Activated CD4-positive, alpha-beta T cell treated with anti-CD3 and anti-CD28 coated beads, Interleukin-2, amount 50 U/mL, for 4 hours (primary cell): ENCODE measurements at places on chromosomes 2 and 18.
A peak's percentile ranks its signal among the peaks of the same experiment; 100 is the strongest.

- DNase-seq: no peak
Measured at GRCh38 chr2:27831279-27832050, 58.7 kb downstream of the RBKS start.

- no peak for DNase-seq
Measured at GRCh38 chr2:238872026-238872425, 24.1 kb downstream of the TWIST2 start.

DNA sequence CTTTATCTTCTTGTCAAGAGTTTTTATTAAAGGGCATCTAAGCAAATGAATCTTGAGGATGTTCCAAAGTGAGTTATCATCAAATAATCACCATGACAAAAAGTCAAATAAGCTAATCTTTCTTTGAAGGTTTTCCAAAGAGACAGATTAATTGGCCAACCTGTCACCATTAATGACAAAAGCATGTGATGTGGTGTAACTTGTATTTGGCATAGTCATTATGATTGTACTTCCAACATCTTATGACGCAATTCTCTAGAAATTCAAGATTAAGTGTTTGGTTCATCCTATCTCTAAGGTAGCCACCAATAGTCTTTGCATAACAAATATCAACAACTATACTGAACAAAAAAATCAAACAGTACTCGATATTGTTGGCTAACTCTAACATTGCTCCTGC, 28.6 kb downstream of the RBMS1 start:
- DNase-seq: no peak

DNA sequence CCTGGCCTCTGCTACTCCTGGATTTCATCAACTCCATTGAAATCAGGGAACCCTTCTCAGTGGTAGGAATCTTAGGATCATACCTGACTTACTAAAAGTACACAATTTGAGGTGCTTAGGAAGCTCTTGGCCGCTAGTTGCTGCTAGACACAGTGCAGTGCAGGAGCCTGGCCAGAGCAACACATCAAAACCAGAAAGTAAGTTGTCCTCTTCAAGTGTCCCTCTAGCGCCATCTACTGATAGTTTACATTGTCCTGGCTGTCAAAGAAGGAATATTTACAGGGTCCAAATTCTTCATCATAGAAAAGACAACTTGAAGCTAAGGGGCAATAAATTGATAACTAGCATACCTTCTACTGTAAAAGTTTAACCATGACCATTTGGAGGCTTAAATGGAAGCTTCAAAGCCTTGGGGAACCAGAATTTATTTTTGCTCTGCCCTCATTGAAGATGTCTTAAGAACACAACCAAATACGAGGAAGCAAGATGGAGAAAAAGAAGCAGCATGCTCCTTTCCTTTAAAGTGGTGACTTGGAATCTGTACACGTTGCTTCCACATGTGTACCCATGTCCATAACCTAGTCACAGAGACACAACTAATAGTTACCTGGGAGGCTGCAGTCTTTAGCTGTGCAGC, 889.1 kb upstream of the GCFC2 start:
- DNase-seq: no peak

- no peak for DNase-seq
Measured at GRCh38 chr2:120850551-120850950, 114.9 kb downstream of the GLI2 start.

DNA sequence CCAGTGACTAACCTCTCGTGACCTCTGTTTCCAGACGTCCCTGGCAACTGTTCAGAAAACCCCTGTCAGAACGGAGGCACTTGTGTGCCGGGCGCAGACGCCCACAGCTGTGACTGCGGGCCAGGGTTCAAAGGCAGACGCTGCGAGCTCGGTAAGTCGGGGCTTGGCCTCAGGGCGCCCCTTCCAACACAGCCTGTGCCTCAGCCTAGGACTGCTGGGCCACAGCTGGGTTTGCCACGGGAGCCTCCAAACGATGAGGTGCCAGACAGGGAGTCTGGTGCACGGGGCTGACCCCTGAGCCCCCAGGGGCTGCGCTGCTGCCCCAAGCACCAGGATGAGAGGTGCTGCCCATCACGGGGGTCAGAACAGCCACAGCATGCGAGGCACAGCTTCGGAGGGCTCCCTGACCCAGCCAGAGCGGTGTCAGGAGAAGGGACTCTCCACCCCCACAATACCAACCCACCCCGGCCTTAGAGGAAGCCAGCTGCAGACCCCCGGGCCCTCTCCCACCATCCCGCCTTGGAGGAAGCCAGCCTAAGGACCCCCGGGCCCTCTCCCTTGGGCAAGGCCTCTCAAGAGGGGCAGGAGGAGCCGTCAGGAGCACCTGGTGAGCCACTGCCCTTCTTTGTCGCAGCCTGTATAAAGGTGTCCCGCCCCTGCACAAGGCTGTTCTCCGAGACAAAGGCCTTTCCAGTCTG, 20.3 kb downstream of the MTERF4 start:
- no peak for DNase-seq

DNA sequence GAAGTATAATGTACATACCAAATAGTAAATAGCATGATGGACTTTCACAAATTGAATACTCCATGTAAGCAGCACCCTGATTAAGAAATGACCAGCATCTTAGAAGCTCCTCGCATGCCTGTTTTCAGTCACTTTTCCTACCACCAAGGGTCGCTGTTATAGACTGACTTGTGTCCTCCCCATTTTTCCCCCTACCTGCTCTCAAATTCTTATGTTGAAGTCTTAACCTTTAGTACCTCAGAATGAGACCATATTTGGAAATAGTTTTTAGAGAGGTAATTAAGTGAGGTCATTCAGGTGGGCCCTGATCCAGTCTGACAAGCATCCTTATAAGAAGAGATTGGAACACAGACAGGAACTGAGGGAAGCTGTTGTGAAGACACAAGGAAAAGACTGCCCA, 125.9 kb downstream of the LYPD6 start:
- DNase-seq: no peak

DNA sequence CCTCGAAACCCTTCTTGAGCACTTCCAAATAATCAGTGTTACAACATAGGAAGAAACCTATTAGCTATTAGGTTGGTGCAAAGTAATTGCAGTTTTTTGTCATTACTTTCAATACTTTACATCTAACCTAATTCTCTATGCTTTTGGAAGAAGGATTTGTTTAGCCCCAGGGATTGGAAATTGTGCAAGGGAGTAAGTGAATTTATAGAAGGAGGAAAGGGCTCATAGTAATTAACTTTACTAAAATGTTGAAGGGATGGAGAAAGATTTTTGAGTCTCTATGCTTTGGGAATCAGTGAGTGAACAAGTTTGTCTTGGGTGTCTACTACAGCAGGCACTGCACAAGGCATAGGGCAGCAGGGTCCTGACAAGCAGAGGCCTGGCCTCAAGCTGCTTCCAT, 261.1 kb downstream of the EN1 start:
- no peak for DNase-seq

GRCh38 chr2:150832686-150833085, 345.2 kb upstream of the RND3 start:
- no peak for DNase-seq

GRCh38 chr2:173792166-173792565, 173.0 kb downstream of the SP3 start:
- DNase-seq: no peak

DNA sequence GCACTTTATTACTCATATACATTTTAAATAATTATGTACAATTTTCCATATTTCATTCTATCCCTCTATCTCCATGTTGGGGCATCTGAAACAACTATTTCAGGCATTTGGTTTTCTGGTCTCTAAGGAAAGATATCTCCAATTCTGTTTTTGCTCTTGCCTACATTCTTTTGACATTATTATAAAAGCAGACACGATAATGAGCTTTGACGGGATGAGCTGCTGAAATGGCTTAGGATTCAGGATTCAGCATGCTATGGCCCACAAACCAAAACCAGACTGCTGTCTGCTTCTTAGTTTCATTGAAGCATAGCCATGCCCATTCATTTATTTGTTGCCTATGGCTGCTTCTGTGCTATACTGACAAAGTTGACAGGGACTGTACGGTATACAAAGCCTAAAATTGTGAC, 42.7 kb upstream of the GLS start:
- no peak for DNase-seq

GRCh38 chr2:23924589-23925359, 2.1 kb downstream of the ATAD2B start:
- DNase-seq: no peak

DNA sequence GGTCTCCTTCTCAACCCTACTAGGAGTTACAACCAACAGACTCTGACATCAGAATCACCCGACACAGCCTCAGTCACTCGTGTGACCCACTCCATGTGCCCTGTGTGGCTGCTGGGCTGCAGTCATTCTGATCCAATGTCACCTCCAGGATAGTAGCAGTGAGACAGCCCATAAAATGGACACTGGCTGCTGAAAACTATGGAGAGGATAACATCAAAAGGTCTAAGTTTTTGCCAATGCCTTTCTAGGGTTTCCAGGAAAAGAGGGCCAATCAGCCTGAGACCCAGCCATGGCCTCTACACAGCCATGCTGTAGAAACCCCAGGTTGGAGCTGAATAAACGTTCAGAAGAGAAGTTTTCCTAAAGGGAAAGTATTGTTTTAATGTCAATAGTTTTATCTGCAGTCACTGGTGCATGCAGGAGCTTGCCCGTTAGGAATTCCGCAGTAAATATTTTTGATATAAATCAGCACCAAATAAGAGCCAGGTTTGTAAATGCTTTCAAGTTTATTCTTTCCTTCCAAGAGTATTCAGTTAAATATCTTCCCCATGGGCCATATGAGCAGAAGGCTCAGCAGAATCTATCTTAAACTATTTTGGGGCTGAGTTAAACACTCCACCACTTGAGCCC, 92.2 kb upstream of the PID1 start:
- no peak for DNase-seq

- DNase-seq: no peak
Measured at GRCh38 chr18:60568220-60568619, 195.6 kb upstream of the MC4R start.

DNA sequence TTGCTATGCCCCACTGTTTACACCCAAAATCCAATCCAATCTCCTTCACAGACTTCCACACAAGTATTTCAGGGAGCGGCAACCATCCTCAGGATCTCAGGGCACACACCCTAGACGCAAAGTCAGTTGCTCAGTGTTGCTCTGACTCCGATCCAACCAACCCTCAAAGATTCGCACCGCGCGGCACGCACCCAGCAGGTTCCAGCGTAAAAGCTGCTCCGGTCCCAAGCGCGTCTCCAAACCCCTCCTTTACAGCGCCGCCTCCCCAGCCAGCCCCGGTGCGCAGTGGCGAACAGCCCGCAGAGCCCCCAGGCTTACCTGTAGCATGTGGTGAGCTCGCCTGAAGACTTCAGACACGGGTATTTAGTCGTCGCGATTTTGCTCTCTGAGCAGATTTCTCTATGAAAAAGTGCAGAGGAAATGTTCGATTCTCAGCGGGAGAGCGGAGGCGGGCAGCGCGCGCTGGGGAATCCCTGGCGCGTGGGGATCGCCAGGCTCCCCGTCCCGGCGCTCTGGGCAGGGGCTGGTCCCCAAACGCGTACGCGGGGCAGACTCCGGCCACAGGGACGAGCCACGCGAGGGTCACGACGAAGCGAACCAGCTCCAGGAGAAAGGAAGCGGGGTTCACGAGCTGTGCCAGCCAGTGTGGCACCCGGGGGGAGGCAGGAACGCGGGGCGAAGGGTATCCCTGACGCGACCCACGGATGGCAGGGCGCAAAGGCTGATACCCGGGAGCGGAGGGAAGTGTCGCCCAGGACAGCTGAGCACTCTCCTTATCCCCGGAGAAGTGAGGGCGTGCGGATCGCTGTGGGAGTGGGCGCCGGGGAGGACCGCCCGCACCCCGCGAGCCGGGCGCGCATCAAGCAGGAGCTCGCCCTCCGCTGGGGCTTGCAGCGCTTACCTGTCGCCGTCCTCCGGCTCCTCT, 650 bp downstream of the CCBE1 start:
- no peak for DNase-seq

- DNase-seq: no peak
Measured at GRCh38 chr2:207241198-207241597, 75.5 kb upstream of the KLF7 start.

GRCh38 chr2:17901246-17901645, 22.8 kb downstream of the KCNS3 start:
- DNase-seq: no peak

GRCh38 chr2:41597680-41598079, 450.1 kb upstream of the PKDCC start:
- DNase-seq: no peak

GRCh38 chr18:35691625-35692024, 110.1 kb downstream of the GALNT1 start:
- DNase-seq: no peak

DNA sequence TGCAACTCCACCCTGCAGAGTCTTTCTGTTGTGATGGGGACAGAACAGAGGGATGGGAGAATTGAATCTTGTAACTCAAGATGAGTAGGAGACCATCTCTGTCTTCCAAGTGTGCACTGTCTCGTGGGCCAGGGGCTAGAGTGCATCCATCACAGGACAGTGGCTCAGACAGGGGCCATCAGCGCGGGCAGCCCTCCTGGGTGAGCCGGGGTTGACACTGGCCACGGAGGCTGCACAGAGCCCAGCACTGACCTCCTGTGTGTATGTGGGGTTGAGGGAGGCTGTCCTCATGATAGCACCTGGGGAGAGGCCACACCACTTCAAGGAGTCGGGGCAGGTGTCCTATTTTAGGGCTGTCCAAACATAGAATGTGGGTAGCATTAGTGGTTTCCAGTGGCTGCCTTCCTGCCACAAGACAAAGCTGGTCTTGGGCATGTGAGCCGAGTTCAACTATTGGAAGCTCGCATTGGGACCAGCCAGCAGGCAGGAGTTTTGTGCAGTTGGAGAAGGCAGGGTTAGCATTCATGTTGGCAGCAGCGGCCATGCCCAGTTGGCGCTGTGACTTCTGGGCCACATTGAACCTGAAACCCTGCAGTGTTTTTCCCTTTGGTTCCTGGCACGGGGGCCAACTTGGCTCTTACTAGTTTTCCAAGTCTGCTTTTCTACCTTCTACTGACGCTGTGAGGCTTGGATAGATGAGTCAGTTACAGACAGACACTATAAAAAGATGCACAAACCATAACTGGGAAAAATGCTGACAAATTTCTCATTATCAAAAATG, 45.3 kb downstream of the ACOXL start:
- no peak for DNase-seq

DNA sequence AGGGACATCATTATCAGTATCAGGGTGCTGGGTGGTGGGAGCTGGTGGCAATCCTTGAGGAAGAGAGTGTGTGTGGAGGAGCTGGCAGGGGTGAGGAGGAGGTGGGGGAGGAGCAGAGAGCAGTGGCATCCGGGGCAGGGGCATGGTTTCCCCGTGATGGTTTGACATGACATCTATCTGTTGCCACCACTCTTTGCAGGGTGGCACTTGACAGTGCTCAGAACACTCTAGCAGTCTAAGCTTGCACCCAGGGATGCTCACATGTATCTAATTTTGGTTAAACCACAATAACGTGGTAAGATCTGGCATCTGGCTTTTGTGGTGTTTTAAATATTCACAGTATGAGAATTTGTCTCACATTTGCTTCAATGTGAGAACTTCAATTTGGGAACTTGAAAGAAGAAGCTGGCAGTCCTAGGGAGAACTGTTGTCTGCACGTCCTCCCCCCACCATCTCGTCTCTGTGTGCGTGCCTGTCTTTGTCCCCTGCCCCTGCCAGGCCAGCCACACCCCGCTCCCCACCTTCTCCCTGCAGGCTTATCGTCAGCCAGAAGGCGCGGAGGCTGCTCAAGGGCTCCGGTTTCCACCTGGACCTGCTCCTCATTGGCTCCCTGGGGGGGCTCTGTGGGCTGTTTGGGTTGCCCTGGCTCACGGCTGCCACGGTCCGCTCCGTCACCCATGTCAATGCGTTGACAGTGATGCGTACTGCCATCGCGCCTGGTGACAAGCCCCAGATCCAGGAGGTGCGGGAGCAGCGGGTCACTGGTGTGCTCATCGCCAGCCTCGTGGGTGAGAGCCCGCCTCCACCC, 11.7 kb downstream of the SLC4A3 start:
- DNase-seq: no peak

GRCh38 chr18:24488824-24489493, 28.5 kb downstream of the HRH4 start:
- no peak for DNase-seq

GRCh38 chr18:77062518-77063003, 70.0 kb downstream of the MBP start:
- peak; percentile 56 for DNase-seq
